ENCODE measurements at places on chromosomes 16 and 17.

- no peak for DNase-seq
These were observed 15.7 kb downstream of the SLC6A4 start for GRCh38 chr17:30219833-30220232.

DNA sequence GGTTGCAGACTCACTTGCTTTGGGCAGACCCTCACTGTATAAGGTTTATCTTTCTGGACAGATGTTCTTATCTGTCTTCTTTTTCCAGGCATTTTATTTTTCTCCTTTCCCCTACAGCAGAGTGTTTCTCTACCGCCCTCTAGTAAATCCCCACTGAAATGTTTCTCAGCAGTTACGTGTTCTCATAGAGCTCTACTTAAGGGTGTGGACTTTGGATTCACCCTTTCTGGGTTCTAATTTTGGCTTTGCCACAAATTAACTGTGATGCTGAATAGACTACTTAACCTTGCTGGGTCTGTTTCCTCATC lies 2.0 kb downstream of the ADAT1 start:
- no peak for DNase-seq

- DNase-seq, result no peak
These were observed 5.7 kb downstream of the OR4D2 start for GRCh38 chr17:58172369-58173071.

GRCh38 chr16:29148867-29149272 lies 164.0 kb downstream of the LAT start:
- no peak for DNase-seq

DNA sequence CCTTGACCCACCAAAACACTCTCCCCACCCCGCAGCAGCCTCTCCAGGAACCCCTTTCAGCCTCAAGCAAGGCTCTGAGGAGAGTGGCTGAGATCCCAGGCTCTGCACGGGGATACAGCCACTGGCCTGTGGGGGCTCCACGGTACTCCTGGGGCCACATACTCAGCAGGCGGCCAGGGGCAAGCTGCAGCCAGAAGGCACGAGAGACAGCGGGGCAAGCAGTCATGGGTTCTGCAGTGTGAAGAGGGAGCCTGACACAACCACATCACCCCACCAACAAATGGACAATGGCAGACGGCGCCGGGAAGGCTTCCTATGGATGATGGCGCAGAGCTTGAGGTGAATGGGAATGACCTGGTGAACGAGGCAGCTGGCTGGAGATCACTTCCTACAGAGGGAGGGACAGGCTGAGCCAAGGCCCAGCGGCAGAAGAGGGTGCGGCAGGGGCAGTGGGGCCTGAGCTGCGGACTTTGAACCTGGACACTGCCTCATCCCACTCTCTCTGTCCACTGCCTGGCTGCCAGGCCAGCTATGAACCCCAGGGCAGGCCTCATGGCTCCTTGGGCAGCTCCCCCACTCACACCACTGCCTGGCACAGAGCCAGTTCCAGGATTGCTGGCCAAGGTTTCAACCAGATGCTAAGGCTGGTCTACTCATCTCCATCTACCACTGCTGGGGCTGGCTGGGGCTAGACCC lies 10.8 kb upstream of the BCAR1 start:
- DNase-seq, result no peak

DNA sequence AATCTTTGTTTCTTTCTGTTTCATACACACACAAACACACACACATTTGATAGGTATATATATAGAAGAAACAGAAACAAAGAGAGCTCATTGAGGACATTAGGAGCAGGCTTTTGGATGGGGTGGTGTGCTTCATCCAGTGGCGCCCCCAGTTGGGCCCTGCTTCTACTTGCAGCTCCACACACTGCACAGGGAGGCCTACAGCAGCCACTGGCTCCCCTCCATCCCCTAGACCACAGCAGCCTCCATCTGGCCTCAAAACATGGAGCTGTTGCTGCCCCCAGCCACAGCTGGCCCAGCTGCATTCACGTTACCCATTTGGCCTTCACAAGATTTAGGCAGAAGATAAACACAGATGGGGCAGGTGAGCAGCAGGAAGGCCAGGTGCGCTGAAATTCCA lies 33.1 kb upstream of the NF1 start:
- no peak for DNase-seq

- DNase-seq, result no peak
These were observed 11.4 kb downstream of the ENGASE start for GRCh38 chr17:79085921-79086551.

DNA sequence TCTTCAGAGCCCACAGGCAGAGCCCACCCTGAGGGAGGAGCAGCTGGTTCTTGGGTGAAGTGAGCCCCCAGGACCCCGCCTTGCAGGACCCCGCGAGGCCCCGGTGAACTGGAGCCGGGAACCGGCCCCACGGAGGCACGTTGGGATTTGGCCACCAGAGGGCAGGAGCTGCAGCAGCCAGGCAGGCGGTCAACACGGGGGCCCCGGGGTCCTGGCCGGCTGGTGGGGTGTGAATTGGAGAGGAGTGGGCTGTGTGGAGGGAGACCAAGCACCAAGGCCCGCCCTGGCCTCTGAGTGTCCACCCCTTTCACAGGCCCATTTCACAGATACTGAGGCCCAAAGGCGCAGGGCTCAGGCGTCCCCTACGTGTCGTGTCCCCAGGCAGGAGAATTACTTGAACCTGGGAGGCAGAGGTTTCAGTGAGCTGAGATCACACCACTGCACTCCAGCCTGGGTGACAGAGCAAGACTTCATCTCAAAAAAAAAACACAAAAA lies 2.2 kb downstream of the DPEP1 start:
- no peak for DNase-seq

GRCh38 chr17:12357600-12357999 lies 308.1 kb upstream of the MYOCD start:
- DNase-seq, result no peak

- no peak for DNase-seq
These were observed 4.2 kb downstream of the CDRT4 start for GRCh38 chr17:15462976-15463772.

GRCh38 chr17:76709077-76709950 lies 1.5 kb downstream of the MXRA7 start:
- no peak for DNase-seq

- DNase-seq, result no peak
These were observed 81.8 kb upstream of the TBC1D3K start for GRCh38 chr17:37842401-37842800.
